Caki2 (cell line): ENCODE measurements at places on chromosomes 11 and 22.

DNA sequence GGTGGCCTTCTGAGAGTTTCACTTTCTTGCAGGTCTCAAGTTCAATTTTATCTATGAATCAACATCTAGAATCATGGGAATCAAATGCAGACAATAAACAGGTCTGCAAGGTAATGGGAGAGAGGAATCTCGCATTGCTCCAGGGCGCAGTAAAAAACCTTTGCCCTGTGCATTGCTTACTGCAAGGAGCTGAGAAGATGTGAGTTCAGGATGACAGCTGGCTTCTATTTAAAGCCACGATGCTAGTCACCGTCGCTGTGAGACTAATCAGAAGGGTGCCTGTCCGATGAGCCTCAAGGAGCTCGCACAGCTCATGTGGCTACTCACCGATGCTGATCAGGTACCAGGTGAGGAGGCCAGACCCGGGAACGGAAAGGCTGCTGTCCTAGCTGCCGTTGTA lies 30.2 kb upstream of the APOA1 start:
- no peak for DNase-seq

- no peak for DNase-seq
These were observed 68.5 kb upstream of the PITPNB start for GRCh38 chr22:27987557-27987956.

DNA sequence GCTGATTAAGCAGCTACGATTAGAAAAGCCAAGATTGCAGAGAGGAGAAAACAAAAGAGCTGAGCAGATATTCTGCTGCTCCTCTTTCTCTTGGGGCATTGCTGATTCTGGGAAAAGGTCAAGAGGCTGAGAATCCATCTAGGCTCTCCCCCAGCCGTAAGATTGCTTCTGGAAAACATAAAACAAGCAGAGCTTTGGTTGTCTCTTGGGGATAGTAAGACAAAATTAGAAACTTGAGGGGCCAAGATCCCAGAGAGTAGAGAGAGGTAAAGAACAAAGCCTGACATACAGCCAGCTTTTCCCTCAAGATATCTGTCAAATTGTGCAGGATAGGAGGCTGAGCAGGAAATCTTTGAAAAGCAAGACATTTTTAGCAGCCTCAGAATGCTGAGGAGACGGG lies 158.2 kb downstream of the TTC28 start:
- no peak for DNase-seq

DNA sequence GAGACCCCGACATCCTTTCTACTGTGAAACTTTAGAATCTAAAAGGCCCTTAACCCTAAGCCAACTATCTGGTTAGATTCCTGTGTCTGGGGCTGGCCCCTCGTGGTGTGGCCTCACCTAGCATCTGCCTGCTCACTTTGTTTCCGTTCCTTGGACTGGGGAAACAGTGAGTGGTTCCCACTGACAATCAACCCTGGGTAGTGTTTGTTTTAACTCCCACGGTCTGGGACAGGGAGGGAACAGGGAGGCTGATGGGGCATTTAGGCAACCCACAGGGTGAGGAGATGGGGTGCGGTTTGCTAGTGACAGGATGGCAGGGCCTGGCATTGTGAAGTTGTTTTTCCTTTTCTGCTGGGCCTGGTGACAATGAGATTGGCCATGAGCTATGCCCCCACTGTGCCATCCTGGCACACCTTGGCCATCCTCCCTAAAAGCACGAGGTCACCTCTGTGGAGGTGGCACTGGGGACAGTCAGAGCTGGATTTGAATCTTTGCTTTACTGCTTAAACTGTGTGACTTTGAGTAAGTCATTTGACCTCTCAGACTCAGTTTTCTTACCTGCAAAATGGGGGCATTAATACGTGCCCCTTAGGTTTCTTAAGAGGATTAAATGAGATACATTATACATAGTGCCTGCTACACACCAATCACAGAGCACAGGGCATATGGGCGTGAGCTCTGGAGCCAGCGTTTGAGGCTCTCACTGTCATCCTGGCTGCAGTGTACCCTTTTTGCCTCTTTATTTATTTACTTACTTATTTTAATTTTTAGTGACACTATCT lies 31.4 kb downstream of the CHRDL2 start:
- DNase-seq, result no peak

- no peak for DNase-seq
These were observed 44.0 kb downstream of the GRAMD1B start for GRCh38 chr11:123473941-123474677.

GRCh38 chr11:57842873-57843272 lies 81.3 kb downstream of the CTNND1 start:
- no peak for DNase-seq

DNA sequence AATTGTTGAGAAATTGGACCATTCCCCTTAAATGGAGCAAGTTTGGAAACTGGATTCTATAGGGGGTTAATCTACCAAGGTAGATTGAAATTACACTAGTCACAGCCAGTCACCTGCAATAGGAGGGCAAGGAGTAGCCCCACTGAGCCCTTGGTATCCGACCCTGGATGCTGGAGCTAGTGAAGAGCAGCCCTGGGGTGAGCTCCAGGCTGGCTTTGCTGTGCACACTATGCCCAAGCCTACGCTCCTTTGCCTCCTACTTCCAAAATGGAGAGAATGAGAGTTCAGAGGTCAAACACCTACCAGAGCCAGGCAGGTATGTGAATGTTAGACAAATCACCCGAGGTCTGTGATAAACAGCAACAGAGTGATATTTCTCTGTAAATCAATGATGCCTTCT lies 23.7 kb downstream of the SNU13 start:
- DNase-seq, result no peak

DNA sequence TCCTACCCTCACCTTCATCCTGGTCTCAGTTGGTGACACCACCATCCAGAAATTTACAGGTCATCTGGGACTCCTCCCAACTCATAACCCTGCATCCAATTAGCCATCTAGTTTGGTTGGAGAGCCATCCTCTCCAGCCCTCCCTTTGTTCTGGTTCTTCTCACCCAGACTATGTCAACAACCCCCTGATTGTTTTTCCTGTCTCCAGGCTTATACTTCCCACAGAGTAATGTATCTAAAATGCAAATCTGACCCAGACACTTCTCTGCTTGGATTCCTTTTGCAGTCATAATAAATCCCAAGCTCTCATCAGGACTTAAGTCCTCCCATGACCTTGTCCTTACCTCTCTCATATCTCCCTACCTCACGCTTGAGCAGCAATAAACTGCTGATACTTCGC lies 3.0 kb downstream of the TTC12 start:
- DNase-seq, result no peak

DNA sequence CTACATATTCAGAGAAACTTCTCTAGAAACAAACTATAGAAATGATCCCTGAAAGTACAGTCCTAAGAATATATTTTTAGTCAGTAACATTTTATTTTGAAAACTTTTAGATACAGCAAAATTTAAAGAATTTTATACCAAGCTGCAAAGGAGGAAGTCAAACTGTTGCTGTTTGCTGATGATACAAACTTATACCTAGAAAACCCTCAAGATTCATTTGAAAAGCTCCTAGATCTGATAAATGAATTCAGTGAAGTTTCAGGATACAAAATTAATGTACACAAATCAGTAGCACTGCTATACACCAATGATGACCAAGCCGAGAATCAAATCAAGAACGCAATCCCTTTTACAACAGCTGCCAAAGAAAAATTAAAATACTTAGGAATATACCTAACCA lies 10.1 kb downstream of the ZBTB44 start:
- DNase-seq, result no peak
